ENCODE measurements at places on chromosomes 7 and 10. TPM values are rescaled to one million over a fixed set of nuclear protein-coding genes. Genes with fewer than 3 reads are reported as not detected.

Gene MSMB
- not detected for total RNA-seq

- no peak for DNase-seq
Measured at GRCh38 chr10:87177-88080, 38.3 kb upstream of the TUBB8 start.

GRCh38 chr10:5442065-5442989, 30.0 kb downstream of the NET1 start:
- DNase-seq, result peak; percentile 39

DNA sequence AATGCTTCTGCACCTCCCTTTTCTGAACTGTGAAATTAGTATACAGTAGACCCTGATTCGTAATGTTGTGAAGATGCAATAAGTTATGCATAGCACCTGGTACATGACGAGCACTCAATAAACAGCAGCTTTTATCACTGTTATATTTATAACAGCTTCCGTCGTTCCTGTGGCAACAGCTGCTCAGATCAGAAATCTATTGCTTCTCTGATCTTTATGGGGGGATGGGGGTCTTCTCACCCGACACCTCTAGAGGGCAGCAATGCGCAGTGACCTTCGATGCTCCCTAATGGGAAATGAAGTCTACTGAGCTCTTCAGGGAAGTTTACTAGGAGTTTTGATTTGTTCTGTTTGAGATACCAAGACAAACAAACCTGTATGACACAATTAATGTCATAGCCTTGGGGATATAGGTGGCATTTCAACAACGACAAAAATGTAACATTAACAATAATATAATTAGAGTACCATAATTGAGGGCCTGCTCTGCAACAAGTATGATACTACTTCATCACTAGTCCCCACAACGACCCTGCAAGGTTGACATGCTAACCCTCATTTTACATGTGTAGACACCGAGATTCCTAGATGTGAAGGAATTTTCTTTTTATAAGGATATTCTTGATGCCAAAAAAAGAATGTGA, 289.6 kb downstream of the SFMBT2 start:
- DNase-seq, result peak; percentile 35

GRCh38 chr10:99450624-99451498, 20.4 kb upstream of the GOT1 start:
- DNase-seq, result peak; percentile 15

All from M059J (cell line).